Activated CD4-positive, alpha-beta T cell treated with anti-CD3 and anti-CD28 coated beads, Interleukin-2, amount 50 U/mL, for 16 hours (primary cell): ENCODE measurements at places on chromosomes 2 and 18.

DNA sequence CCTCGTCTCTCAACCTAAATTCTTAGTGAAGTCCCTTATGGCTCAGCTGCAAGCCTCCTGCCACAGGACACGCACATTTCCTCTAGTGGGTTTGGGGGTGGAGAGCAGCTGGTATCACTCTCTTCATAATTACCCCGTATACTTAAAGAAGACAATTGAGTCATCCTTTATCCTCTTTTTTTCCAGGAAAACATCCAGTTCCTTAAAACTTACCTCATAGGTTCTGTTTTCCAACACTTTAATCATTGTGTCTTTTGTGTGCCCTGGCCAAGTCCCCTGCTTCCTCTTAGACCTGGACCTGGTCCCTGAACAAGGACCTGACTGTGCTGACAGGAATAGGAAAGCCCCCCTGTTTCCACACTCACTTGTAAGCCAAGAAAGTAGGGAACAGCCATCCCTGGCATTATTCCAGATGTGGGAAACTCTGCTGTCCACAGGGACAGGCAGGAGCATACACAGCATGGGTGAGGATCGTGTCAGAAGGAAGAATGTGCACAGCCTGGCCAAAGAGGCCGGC lies 42.3 kb upstream of the MYO1B start:
- DNase-seq, result peak; percentile 28

DNA sequence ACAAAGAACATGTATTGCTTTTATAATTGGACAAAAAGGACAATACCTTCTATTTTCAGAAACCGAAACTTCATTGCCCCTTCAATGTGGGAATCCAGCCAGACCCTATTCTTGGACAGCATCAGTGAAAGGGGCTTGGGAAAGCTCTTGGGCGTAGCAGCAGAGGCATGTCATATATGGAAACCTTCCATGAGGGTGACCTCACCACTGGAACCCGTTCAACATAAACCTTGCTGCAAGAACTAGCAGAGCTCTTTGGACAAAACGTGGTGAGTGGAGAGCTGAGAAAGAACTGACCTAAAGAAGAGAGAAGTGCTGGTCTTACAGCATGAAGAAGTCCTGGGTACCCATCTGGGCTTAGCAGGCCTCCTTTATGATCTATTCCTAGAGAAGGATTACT lies 22.7 kb upstream of the ACTG2 start:
- DNase-seq, result no peak

DNA sequence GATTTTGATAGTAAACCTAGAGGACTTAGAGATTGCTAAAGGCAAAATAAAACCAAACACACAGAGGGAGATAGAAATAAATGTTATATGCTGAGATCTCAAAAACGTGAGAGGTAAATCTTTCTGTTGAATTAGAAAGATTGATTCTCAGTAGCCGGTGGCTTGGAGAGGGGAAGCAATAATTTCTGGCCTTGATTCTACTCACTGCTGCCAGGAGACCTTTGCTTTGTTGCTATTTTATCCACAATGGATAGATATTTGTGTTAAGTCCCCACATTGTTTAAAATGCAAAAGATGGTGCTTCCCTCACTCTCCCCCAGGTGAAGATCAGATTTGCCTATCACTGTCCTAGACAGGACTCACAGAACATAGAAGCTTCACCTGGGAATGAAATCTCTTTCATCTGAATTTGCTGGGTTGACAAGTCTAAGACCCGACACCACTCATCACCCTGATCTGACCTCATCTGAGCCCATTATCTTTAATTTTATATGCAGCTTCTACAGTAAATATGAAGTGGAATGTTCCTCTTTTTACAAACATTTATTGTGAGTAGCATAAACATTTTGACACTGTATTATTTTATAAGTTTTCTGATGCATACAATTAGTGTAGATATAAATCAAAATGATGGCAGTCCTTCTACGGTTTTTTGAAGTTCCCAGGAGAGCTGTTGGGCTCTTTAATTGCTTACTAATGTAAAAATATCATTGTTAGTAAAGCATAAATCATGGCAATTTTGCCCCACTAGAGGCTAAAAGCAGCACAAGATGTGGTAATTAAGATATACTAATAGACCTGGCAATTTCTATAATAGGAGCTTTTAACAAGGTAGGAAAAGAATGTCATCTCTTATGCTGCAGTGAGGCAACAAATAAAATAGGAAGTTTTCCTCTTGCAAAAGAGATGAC lies 149.7 kb downstream of the DCC start:
- no peak for DNase-seq

DNA sequence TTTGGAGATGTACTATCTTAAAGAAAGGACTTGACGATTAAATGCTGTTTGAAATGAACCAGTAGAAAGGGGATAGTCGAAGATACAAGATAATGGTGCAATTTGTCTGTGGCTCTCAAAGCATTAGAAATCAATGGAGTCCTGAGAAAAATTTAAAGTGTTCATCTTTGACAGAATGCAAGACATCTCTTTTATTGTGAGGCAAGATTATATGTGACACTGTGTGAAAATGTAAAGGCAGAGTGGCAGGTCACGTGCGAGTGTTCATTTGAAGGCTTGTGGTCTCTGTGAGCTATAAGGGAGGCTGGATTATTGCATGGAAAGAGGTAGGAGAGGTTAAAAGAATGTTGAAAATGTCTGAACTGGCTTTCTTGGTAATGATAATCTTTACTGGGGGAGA lies 709.2 kb downstream of the DSC3 start:
- no peak for DNase-seq

DNA sequence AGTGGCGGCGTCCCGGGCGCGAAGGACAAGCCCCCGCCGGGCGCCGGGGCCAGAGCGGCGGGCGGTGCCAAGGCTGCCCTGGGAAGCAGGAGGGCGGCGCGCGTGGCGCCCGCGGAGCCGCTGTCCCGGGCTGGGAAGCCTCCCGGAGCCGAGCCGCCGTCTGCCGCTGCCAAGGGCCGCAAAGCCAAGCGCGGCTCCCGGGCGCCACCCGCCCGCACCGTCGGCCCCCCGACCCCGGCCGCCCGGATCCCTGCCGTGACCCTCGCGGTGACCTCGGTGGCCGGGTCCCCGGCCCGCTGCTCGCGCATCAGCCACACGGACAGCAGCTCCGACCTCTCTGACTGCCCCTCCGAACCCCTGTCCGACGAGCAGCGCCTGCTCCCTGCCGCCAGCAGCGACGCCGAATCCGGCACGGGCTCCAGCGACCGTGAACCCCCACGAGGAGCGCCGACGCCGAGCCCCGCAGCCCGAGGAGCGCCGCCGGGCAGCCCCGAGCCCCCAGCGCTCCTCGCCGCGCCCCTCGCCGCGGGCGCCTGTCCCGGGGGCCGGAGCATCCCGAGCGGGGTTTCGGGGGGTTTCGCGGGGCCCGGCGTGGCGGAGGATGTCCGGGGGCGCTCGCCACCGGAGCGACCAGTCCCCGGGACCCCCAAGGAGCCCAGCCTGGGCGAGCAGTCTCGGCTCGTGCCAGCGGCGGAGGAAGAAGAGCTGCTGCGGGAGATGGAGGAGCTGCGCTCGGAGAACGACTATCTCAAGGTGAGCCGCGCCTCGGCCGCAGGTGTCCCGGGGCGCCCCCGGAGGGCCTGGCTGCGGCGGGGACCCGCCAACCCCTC lies 820 bp downstream of the MTCL1 start:
- no peak for DNase-seq

- DNase-seq, result no peak
Measured at GRCh38 chr18:80244956-80245730, 2.2 kb downstream of the PARD6G start.

GRCh38 chr18:72155327-72155726 lies 388.8 kb downstream of the CBLN2 start:
- no peak for DNase-seq

DNA sequence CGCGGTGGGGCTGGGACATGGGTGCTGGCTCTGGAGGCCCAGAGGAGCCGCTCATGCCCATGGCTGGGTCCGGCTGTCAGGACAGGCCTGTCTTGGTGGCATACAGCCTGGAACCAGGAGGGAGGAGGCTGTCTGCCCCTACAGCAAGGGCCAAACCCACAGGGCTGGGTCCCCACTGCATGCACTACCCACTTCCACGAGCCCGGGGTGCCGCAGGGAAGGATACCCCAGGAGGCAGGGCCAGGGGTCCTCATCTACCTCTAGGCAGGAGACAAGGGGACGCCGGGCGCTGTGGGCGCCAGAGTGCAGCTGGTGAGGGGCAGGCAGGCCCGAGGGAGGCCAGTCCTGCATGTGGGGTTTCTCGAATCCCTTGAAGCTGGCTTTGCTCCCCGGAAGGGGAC lies 95.1 kb upstream of the GPC1 start:
- DNase-seq, result no peak

- DNase-seq, result no peak
Measured at GRCh38 chr2:43980902-43981301, 14.9 kb downstream of the LRPPRC start.

GRCh38 chr2:46008091-46008870 lies 288.9 kb upstream of the EPAS1 start:
- DNase-seq, result no peak

DNA sequence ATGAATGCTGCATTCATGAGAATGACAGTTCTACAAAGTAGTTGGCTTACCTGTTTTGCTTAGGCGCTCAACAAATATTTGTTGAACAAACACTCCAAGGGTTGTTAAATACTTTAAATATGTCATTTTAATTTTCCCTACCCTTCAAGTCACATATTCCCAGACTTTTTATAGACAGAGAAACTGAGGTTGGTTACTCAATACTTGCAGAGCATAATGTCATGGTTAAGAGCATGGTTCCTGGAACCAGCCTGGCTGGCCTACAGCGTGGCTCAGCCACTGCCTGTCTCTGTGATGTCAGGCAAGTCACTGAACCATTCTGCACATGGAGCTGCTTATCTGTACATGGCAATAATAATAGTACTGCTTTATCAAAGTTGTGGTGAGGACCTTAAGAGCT lies 120.0 kb upstream of the STK17B start:
- peak; percentile 34 for DNase-seq

DNA sequence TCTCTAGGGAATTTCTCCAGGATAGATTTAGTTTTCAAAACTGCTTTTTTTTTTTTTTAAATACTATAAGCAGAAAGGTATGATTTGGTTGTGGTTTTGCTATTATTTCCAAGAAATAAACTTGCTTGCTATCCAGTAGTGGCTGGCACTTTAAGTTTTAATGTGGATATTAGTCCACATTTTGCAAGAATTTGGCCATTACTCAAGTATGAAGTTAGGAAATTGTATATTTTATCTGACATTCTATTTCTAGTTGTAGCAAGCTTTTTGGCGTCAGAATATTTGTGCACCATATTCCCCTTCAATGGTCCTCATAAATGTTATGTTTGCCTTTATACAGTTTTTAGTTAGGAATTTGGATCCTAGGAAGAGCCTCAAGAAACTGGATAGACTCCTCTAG lies 226.3 kb downstream of the ZNF521 start:
- no peak for DNase-seq

- no peak for DNase-seq
Measured at GRCh38 chr2:176584333-176584732, 315.1 kb downstream of the MTX2 start.

- no peak for DNase-seq
Measured at GRCh38 chr2:121825003-121825950, 69.8 kb downstream of the TSN start.

DNA sequence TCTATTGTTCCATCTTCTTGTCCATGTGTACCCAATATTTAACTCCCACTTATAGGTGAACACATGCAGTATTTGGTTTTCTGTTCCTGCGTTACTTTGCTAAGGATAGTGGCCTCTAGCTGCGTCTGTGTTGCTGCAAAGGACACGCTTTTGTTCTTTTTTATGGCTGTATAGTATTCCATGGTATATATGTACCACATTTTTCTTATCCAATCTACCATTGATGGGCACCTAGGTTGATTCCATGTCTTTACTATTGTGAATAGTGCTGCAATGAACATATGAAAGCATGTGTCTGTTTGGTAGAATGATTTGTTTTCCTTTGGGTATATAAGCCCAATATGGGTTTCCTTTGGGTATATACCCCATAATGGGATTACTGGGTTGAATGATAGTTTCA lies 77.3 kb upstream of the MMADHC start:
- DNase-seq, result no peak

- no peak for DNase-seq
Measured at GRCh38 chr2:9282128-9283112, 75.8 kb downstream of the ASAP2 start.

- no peak for DNase-seq
Measured at GRCh38 chr2:25714740-25715139, 41.4 kb upstream of the DTNB start.

- DNase-seq, result peak; percentile 42
Measured at GRCh38 chr2:64179582-64180321, 35.5 kb upstream of the PELI1 start.

- DNase-seq, result peak; percentile 71
Measured at GRCh38 chr18:69978732-69979715, 31.4 kb upstream of the CD226 start.

DNA sequence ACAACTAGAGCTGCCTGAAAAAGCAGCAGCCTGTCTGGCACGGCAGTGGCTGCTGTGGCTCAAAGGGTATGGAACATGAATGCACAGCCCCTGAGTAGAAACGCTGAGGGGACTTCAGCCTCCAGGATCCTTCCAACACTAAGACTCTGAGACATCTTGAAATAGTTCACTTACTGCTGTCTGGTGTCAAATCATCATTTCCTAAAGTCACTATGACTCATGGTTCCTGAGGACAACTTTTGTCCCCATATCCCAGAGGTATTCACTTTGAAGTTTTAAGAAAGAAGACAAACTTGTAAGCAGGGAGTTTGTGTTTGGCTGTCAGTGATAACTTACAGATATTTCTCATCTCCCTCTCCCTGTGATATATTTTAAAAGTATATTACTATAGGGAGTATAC lies 33.3 kb upstream of the NEB start:
- DNase-seq, result no peak

DNA sequence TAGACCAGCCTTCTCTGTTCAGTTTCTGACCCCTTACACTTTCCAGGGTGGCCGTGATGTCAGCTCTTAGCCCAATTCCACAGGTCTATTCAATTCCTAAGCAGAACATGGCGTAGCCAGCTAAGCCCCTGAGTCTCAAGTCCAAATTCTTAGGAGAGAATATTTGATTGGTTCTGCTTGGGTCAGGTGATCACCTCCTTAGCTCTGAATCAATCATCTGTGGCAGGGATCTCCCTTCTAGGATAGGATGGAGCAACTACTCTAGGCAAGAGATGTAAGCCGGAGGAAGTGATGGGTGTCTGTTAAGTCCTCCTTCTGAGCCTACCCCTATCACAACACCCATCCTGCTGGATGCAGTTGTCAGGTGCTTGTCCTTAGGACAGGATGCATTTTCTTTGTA lies 11.1 kb downstream of the UCN start:
- no peak for DNase-seq

- no peak for DNase-seq
Measured at GRCh38 chr2:71464389-71464788, 11.0 kb downstream of the DYSF start.

DNA sequence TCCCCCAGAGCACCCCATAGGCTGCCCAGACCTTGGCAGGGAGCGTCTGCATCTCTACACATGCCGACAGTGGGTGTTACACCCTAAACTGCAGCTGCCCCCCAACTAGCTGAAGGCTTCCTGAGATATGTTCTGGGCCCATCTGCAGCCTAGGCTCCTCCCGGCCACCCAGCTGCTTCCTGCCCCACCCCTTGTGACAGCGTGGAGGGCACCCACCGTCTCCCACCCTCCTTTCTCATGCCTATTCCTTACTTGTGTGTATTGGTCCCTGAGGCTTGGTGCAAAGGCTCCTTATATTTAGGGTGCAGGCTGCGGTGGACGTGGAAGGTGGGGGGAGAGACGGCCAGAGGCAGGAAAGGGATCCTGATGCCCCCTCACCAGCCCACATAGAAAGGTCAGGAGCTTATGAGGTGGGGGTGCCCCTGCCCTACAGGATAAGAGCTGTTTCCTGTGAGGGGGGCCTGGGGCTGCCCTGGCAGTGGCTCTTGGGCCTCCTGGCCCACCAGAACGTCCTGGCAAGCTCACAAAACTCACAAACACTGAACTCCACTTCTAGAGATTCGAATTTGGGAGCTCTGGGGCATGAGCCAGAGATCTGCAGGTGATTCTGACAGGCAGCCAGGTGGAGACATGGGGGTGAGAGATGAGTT lies 7.3 kb upstream of the PROM2 start:
- no peak for DNase-seq
